Prostate gland (tissue), 2 donors: ENCODE measurements at places on chromosomes 11 and 22. TPM values are rescaled to one million over a fixed set of nuclear protein-coding genes. Genes with fewer than 3 reads are reported as not detected.

DNA sequence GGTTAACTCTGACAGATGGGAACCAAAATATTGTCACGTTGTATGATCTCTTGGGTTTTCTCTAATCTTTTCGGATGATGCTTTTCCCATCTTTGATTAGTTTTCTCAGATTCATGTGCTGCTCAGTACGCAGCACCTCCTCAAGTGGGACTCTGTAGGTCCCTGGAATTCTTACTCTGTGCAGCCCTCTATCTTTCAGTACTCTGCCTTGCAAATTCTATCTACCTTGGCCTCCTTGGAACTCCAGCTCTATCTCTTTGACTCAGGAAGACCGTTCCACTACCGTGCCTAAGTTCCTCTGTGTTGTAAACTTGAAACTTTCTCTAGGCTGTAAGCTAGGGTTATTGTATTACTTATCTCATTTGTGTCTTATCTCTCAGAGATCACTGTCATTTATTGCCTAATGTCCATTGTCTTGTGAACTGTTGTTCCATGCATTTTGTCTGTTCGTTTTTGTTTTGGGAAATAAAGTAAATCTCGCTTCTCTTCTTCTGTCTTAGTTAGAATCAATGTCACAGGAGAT, 20.1 kb upstream of the CHORDC1 start:
- no peak for DNase-seq

Gene POLR2F
- total RNA-seq = 157 TPM

DNA sequence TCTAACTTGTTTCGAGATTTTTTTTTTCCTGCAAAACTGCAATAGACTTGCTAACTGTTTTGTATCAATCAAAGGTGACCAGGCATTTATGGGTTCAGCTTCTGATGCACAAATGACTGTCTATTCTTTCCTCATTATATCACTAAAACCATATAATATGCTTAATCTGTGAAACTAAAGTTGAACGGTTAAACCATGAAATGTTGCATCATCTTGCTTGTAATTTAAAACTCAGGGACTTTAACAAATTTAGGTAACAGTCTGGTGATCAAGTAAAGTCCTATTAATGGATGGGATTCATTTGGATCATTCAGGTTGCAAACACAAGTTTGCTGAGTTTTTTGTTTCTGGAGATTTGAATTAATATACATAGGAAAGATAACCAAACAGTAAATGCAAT, 232.0 kb upstream of the LUZP2 start:
- no peak for DNase-seq

DNA sequence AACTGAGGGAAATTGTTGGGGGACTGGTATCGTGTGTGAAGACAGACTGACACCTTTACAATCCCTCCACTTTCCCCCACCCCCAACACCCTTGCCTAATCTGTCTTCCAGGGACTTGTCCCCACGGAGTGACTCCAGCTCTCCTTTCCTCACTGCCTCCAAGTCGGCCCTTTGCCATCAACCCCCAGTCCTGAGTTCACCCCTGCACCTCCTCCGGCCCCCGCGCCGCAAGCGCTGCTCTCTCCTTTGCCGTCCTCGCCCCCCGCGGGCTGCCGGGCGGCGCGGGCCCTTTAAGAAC, 183 bp upstream of the ABCG4 start:
- DNase-seq = no peak

GRCh38 chr11:1126491-1126926, 31.2 kb upstream of the MUC5AC start:
- DNase-seq = no peak

DNA sequence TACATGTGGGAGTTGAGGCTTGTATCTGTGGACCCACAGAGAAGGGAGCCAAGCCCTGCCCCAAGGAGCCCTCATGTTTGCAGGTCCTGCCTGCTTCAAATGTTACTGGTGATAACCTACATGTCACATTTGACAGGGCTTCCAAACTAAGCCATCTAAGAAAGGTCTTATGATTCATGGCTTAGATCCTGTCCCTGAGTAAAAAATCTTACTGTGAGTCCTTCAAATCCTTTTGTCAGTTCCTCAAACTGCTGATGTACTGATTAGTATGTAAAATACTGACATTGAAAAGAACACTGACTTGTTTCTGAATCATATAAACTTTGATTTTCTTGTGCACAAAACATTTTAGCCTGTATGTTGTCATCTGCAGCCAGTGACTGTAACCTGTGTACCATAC, 1.0 kb upstream of the PANX1 start:
- no peak for DNase-seq

- DNase-seq = no peak
Observed at GRCh38 chr22:34035209-34035608, 114.9 kb upstream of the LARGE1 start.

- DNase-seq = no peak
Observed at GRCh38 chr11:73229896-73230875, 12.1 kb downstream of the P2RY2 start.

DNA sequence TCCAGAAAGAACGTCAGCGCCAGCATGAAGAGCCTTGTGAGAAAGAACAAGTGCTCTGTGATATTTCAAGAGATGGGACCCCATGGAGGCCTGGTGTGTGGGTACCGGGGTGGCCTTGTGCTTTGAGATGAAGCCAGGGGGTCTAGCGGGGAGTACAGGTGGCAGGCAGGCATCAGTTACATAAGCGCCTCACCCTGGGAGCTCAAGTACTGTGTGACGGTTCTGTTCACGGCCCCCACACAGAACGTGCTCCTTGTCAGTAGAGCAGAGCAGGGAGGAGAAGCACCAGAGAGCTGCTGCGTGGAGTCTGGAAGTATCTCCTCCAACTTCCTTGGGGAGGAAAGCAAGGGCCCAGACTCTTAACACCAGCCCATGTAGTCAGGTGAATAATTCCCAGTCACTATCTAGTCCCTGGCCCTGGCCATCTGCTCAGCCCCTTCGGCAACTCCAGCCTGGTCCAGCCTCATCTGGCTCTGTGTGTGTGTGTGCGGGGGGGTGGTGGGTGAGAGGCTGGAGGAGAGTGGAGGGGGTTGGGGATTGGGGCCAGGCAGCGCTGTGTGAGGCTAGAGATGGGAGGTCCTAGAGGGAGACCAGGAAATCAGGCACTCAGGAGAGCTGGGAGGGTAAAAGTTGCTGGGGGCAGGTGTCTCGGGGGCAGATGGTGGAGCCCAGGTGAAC, 32.4 kb downstream of the MCM5 start:
- DNase-seq = no peak

Gene OR5A1
- not detected for total RNA-seq

GRCh38 chr11:9625162-9625561, 38.7 kb upstream of the SWAP70 start:
- DNase-seq = peak; percentile 28

Gene RCOR2
- 3.3 TPM for total RNA-seq
